Renal pelvis (tissue), 12 donors: ENCODE measurements at places on chromosomes 6 and 20. TPM values are rescaled to one million over a fixed set of nuclear protein-coding genes. Genes with fewer than 3 reads are reported as not detected.

Gene NCOA7
- 42.6 TPM for polyA plus RNA-seq

Gene SLX4IP
- polyA plus RNA-seq, result 5.9 TPM

Gene RIMS4
- 0.70 TPM for polyA plus RNA-seq

Gene KIF6
- polyA plus RNA-seq, result 4.1 TPM

Gene KIAA0408
- 3.9 TPM for polyA plus RNA-seq

- peak; percentile 54 for DNase-seq
Observed at GRCh38 chr6:116280161-116280932, 617 bp upstream of the TSPYL1 start.

- DNase-seq, result no peak
Observed at GRCh38 chr20:32153156-32153665, 43.7 kb downstream of the TM9SF4 start.

- DNase-seq, result no peak
Observed at GRCh38 chr6:159084493-159085091, 39.8 kb upstream of the TAGAP start.

DNA sequence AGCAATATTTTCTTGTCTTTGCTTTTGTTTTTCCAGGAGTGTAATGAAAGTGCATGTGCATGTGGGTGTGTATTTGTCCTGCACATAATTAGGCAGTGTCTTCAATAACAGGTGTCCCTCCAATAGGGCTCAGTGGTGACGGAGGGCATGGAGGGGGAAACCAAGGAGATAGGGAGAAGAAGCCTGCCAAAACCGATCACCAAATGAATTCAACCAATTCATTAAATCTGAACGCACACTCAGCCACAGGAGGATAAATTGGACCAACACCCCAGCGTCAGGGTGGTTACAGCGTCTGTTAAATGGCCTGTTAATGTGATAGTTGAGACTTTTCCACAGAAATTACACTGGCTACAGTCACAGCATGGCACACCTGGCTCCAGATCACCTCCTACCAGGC is 527.6 kb downstream of the CD83 start:
- DNase-seq, result no peak

- DNase-seq, result no peak
Observed at GRCh38 chr20:53736757-53737395, 143.2 kb upstream of the ZNF217 start.

GRCh38 chr6:155384321-155384952 is 70.2 kb upstream of the TFB1M start:
- DNase-seq, result no peak

GRCh38 chr6:154356690-154357089 is at the start of gene IPCEF1:
Gene IPCEF1 (minus strand): TSS chr6:154356803. CDS start chr6:154265947, 90,856 bp downstream.
- DNase-seq, result no peak
